ENCODE measurements at places on chromosomes 3 and 15.

DNA sequence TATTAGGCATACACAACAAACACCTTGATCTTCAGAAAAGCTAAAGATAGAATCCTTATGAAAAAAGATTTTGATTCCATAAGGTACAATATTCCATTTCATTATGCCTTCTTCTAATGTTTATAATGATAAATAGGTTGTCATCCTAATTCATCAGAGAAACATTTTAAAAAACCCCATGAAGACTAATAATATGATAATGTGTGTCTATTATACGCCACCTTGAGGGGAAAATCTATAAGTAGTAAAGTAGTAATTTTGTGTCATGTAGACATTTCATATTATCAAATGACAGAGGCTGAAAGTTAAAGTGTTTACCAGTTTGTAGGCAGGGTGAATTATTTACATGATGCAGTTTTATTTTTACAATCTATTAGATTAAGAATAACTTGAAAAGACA, 524.3 kb downstream of the GBE1 start:
- no peak for DNase-seq

DNA sequence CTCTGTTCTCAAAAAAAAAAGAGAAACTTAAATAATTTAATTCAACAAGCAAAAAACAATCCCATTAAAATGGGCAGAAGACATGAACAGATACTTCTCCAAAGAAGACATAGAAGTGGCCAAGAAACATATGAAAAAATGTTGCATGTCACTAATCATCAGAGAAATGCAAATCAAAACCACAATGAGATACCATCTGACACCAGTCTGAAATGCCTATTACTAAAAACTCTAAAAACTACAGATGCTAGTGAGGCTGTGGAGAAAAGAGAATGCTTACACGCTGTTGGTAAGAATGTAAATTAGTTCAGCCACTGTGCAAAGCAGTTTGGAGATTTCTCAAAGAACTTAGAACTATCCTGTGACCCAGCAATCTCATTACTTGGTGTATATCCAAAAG, 382.9 kb downstream of the OTOL1 start:
- no peak for DNase-seq

DNA sequence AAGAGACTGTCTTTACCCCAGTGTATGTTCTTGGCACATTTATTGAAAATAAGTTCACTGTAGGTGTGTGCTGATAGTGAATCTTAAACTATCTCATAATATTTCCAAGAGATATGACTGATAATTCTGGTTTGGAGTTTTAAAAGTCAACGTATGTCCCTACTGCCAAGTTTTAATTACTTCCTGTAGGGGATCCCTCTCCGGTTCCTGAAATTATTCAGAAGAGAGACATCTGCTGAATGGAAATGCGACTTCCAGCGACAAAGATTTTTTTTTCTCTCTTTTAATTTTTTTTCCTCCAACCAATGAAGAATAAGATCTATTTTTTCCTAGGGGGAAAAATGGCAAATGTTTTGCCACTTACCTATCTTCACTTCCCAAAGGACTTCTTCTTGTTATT, 498.9 kb upstream of the TGFBR2 start:
- no peak for DNase-seq

GRCh38 chr15:31106495-31107300, 5.2 kb upstream of the TRPM1 start:
- no peak for DNase-seq

DNA sequence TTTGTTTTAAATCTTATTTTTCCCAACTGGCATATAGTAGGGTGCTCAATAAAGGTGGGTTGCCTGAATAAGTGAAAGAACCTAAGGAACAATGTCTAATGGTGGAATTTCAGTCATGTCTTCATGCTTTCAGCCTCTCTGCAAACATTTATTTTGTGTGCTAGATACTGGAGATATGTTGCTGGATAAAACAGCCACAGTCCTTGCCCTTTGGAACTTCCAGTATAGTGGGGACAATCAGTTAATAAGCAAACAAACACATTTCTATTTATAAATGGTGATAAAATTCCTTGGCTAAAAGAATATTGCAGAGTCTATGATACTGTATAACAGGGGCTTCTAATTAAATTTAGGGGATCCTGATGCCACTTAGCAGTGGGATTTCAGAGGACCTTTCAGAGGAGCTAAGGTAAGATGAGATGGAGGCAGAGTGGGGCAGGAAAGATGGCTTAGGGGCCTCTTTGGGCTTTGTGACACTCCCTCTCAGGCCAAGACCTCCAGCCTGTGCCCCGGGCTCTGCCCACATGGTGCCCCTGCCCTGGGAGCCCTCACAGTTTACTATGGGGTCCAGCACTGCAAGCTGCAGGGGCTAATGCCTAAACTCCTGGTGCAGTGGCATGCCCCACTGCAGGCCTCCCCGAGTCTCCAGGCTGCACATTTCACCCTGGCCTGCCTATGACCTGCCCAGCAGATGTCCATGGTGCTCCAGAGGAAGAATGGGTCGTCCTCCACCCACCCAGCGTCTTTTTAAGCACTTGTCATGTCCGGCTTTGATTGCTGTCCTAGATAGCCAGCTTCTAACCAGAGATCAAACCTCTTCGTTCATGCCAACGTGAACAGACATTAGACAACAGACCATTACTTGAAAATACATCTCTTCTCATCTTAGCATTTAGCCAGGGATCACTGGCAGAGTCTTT, 61.6 kb upstream of the PRR23C start:
- DNase-seq: no peak

DNA sequence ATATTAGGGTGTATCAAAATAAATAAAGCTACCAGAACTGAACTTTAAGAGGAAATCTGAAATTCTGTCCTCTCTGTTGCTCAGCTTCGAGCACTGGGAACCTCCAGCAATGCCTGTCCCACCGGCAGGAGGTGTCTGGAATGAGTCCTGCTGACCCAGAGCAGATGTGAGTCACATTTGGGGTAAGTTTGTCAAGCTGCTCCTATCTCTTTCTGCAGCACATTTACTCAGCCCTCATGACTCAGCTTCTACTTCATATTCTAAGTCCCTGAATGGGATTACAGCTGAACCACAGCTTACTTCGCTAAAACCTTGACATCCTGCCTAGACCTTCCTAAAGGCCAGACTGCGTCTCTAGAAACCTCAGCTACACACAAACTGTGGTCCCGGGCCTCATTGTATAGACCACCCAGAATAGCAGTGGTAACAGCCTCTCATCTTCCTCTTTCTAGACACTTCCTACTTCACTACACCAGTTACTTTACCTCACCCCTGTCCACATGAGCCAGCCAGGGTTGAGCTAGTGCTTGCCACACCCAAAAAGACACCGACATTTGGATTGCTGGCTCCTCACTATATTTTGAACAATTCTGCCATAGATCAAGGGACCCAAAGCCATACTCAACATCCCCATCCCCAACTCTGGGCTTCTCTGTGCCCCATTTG, 109.6 kb upstream of the TMCO5A start:
- peak; percentile 60 for DNase-seq

GRCh38 chr3:11386465-11387113, 114.4 kb downstream of the ATG7 start:
- no peak for DNase-seq

DNA sequence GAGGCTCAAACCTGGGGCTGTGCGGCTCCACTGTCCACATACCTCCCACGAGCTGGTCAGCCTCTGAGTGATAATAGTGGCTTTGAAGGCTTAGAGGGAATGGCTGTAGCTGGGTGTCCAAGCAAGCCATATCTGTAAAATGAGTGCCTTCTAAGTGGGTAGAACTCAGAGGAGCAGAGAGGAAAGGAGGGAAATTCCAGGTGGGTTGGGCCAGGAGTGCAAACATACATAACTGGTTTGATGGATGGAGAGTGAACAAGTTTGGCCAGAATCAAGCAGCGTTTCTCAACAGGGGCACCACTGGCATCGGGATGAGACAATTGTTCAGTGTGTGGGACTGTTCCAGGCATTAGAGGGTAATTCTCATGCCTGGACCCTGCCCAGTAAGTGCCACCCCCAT, 91.1 kb downstream of the ASB7 start:
- no peak for DNase-seq

- DNase-seq: no peak
Observed at GRCh38 chr3:51931756-51932155, 9.9 kb downstream of the RRP9 start.

GRCh38 chr15:38670128-38671005, 105.8 kb upstream of the RASGRP1 start:
- DNase-seq: no peak

GRCh38 chr3:193827040-193827669, 234.1 kb downstream of the OPA1 start:
- DNase-seq: no peak

DNA sequence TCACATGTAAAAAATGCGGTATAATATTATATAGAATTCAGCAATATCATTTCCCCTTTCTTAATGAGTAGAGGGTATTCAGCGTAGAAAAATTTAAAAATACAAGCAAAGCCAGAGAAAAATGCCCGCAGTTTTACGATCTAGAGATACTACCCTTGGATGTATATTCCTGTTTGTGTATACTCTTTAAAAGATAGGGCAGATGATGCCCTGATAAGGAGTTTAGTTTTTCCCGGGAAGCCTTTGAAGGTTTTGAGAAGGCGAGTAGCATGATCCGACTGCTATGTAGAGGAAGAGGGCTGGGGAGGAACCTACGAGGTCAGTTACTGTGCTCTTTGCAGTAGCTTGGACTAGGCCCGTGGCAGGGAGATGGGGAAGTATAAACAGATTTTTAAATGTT, 1.2 kb downstream of the YEATS2 start:
- DNase-seq: peak; percentile 23

DNA sequence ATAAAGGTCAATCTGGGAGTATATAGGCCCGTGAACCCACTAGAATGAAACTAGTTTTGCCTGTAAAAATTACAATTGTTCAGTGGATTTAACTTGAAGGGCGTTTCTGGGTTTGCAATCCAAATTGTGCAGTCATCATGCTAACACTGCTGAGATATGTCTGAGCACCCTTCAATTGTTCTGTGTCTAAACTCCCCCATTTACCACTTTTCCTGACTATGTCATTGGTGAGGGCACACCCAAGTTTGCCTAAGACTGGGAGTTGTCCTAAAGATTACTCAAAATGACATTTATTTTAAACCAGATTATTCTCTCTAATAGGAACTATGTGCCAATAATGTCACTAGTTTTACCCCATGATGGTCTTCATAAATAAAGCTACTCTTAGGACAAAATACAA, 54.6 kb downstream of the EMC4 start:
- no peak for DNase-seq

DNA sequence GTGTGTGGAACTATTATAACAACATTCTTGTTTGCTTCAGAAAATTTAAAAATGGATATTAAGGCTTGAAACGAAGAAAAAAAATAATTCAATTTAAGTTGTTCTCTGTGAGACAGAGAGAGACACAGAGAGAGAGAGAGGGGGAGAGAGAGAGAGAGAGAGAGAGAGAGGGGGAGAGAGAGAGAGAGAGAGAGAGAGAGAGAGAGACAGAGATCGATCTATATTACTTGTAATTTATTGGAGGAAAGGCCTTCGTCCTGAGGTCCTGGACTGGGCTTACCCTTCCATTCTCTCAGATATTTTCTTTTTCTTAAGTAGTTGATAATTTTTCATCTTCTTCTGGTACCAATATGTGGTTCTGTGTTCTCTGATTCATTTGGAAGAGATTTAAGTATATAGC, 25.9 kb downstream of the MFSD1 start:
- no peak for DNase-seq

DNA sequence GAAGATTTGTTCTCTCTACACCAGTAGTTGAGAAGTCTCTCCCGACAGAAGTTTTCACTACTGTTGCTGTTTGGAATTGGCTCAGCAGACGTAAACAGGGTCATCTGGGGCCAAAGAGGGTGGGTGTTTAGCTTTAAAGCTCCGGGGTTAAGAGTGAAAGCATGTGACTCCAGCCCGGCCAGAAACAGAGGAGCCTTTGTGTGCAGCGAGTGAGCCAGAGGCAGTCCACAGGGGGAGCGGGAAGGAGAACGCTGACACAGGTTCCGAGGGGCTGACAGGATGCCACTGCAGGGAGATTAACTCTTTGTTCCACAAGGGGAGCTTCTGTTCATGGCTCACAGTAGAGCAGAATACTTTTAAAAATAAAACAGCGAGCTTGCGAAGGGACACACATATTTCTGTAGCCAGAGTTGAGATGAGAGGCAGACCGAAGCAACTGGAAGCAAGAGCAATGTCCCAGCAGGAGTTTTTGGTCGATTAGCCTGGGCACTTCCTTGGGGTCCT, 26.9 kb downstream of the BMF start:
- DNase-seq: peak; percentile 64

DNA sequence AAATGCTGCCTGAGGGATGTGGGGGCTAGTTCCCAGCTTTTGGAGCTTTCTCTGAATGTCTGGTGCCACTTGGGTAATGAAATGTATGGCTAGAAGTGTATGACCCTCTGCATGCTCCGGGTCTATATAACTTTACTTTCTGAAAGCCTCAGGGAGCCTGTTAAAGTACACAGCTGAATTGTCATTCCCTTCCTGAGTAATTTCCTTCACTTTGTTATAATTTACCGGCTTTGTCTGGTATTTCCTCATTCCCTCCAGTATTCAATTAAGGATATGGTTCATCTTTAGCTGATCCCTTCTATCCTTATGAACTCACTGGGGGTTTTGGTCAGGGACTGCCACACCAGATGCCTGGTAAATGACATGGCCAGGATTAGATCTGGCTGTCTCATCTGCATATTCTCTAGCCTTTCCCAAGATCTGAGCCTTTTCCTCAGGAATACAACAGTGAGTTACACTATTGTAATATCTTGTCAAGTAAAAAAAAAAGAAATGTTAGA, 620.3 kb downstream of the ZPLD1 start:
- DNase-seq: no peak

DNA sequence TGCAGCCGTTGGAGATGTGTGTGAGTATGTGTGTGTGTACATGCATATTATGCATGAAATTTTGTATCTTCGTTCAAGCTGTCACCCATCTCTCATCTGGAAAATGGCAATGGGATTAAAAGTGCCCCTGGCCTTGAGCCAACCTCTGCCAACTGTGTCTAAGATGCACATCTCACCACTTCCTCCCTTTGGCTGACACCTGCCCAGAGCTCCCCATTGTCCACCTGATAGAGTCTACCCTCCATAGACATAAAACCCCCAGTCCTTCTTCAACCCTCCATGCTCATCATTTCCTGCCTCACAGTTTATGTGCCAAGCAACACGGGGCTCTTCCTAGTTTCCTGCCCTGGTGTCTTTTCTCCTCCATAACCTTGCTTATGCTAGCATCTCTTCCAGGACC, 187.5 kb upstream of the HES1 start:
- DNase-seq: no peak

GRCh38 chr15:93179072-93179471, 90.1 kb upstream of the RGMA start:
- DNase-seq: no peak

GRCh38 chr3:53748512-53749271, 97.5 kb downstream of the CHDH start:
- DNase-seq: no peak

GRCh38 chr3:101011136-101011535, 17.9 kb upstream of the ABI3BP start:
- DNase-seq: no peak

GRCh38 chr3:105377716-105378115, 11.0 kb downstream of the ALCAM start:
- DNase-seq: no peak
